Tongue (tissue), 3 donors: ENCODE measurements at places on chromosomes 4 and X. TPM values are rescaled to one million over a fixed set of nuclear protein-coding genes. Genes with fewer than 3 reads are reported as not detected.

Gene BTK
- total RNA-seq: 3.6 TPM

Gene ENPP6
- 5.5 TPM for total RNA-seq

Gene FREM3
- not detected for total RNA-seq

Gene DIPK2B
- 30.2 TPM for total RNA-seq

Gene KLHL13
- 90.3 TPM for total RNA-seq

Gene SLC10A7
- 14.7 TPM for total RNA-seq

Gene WAS
- total RNA-seq: 1.6 TPM

Gene P2RY4
- total RNA-seq: 0.41 TPM

Gene EDA
- total RNA-seq: 21.2 TPM

Gene MAGEC1
- total RNA-seq: not detected

Gene MAGEB1
- not detected for total RNA-seq

Gene KLHL4
- total RNA-seq: 3.9 TPM

Gene XK
- 14.3 TPM for total RNA-seq

Gene SSX2
- total RNA-seq: not detected

Gene NAP1L2
- total RNA-seq: 1.8 TPM

Gene GAGE2A
- not detected for total RNA-seq
